CD4-positive, alpha-beta T cell treated with Interleukin-10 for 1 hour (primary cell): ENCODE measurements at places on chromosomes 5 and 9.

DNA sequence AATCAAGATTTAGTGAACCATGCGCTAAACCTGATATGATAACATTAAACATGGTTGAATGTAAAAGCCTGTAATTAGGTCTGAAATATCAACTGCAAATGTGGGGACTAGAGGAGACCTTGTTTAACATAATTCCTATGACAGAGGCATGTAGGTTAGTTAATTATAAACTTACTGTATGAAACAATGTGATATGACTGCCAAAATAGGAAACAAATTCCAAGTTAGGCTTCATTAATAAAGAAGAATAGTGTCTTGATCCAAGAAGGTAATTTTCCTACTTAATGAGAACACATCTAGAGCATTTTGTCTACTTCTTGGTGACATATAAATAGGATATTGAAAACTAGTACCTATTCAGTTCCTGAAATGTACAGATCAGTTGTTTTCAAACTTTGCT is 136.2 kb upstream of the TARS1 start:
- DNase-seq = no peak

DNA sequence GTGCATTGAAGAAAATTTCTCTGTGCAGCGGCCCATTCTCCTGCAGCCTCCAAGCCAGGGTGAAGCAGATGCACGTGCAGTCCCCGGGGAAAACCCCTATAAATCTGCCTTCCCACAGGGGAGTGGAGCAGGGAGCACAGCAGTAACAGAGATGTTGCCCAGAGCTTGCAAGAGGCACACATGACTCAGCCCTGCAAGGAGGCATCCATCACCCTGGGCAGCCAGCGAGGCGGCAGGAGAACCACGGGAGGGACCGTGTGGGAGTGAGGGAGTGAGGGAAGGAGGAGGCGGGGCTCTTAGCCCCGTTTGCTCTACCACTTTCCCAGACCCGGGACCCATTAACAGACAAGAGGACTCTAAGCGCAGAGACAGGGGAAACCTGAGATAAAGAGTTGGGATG is 96.2 kb upstream of the ARAP3 start:
- DNase-seq = no peak

GRCh38 chr5:52738095-52738506 is 49.6 kb upstream of the ITGA1 start:
- DNase-seq = no peak

DNA sequence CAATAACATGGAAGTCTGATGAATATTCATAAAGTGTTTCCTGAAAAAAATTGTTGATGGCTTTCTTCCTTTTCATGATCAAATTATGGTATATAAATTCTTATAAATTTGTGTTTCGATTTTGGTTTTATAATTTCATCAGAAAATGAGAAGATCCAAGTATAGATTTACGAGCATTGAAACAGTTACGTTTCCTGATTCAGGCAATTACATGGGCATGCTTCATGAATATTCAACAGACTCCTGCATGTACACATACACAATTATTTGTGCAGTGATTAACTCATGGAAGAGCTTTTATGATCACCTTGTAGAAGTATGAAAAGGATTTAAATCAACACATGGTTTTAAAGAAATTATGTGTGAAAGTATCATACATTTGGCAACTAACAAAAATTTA is 136.7 kb downstream of the MPDZ start:
- no peak for DNase-seq

- no peak for DNase-seq
Measured at GRCh38 chr9:19787672-19788071, 1.2 kb downstream of the SLC24A2 start.

- DNase-seq = no peak
Measured at GRCh38 chr9:114449236-114449635, 56.0 kb downstream of the WHRN start.

GRCh38 chr9:127195976-127196825 is 68.4 kb upstream of the GARNL3 start:
- DNase-seq = no peak

- DNase-seq = no peak
Measured at GRCh38 chr9:97431549-97432143, 19.8 kb downstream of the TDRD7 start.
